ENCODE measurements at places on chromosomes 2 and 18. TPM values are rescaled to one million over a fixed set of nuclear protein-coding genes. Genes with fewer than 3 reads are reported as not detected.

DNA sequence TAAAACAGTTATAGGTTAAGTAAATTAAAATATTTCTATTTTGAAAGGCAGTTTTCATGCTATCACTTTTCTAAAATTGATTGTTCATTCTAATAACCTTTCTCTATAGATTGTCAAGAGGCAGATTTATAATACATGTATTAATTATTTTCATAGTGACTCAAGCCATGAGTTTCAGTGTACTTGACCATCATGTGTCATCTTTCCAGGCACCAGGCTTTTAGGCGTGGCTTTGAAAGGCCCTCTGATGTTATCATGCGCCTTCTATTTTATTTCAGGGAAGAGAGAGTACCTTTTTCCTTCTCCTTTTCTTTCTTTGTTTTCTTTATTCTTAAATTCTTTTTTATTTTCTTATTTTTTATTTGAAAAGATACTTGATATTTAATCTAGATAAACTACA is 128.3 kb upstream of the ETAA1 start:
- H3K27me3 ChIP-seq = no peaks in the 10 kb centered on the region
- H3K27ac ChIP-seq = no peak overlapping the region

GRCh38 chr2:154402213-154402612 is 296.3 kb upstream of the KCNJ3 start:
- H3K4me3 ChIP-seq = no peak overlapping the region
- no peaks in the 10 kb centered on the region for H3K27me3 ChIP-seq
- no peak overlapping the region for H3K27ac ChIP-seq
- H3K36me3 ChIP-seq = no peaks in the 10 kb centered on the region
- no peaks in the 10 kb centered on the region for H3K4me1 ChIP-seq
- DNase-seq = no peak

GRCh38 chr2:36658277-36658748 is 38.2 kb upstream of the VIT start:
- H3K4me3 ChIP-seq = no peak overlapping the region
- peaks cover 5% of the 10 kb centered on the region for H3K4me1 ChIP-seq
- DNase-seq = no peak
- H3K36me3 ChIP-seq = no peaks in the 10 kb centered on the region
- no peak overlapping the region for H3K27ac ChIP-seq
- H3K27me3 ChIP-seq = no peaks in the 10 kb centered on the region

DNA sequence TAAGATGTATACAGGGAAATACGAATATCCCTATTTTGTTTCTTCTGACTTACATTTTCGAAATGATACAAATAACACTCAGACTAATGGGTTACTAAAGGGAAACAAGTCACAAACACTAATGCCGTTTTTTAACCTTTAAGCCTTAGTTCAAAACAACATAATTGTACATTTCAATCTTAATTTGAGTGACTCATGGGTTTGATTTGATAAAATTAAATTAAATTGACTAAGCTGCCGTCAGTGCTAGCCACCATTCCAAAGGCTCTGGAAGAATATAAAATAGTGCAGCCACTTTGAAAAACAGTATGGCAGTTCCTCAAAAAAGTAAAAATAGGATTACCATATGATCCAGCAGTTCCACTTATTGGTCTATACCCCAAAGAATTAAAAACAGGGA is 133.8 kb upstream of the NT5C1B start:
- no peaks in the 10 kb centered on the region for H3K36me3 ChIP-seq
- H3K4me3 ChIP-seq = no peak overlapping the region
- no peaks in the 10 kb centered on the region for H3K27me3 ChIP-seq
- no peak for DNase-seq
- H3K4me1 ChIP-seq = no peaks in the 10 kb centered on the region
- H3K27ac ChIP-seq = no peak overlapping the region

DNA sequence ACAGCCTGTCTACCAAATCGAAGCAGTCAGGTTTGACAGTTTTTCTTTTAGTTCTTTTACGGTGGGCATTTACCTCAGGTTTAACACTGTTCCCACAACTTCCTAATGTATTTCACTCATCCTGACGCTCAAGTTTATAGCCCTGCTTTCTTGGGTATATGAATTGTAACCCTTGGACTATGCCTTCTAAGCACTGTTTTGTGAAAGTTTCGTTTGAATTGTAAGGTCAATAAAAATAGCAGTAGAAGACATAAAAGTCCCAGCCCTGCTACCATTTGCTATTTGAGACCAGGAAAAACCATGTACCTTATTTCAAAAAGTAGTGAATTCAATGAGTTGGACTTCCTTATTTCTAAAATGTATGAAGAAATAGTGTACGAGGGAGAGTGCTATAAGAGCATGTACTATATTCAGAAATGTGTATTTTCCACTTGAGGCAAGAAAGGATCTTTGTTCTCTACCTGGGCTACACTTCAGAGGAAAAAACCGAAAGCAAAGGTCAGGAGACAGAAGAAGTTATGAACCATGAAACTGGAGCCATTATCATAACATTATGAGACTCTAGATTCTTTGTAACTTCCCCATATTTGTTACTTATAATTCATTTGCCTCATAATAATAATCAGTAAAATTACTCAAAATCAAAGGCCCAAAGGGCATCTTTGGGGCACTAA is 1.9 kb upstream of the ZC3H15 start:
- DNase-seq = no peak
- H3K4me1 ChIP-seq = peaks cover 49% of the 10 kb centered on the region
- no peak overlapping the region for H3K27ac ChIP-seq
- H3K27me3 ChIP-seq = no peaks in the 10 kb centered on the region
- H3K36me3 ChIP-seq = no peaks in the 10 kb centered on the region

DNA sequence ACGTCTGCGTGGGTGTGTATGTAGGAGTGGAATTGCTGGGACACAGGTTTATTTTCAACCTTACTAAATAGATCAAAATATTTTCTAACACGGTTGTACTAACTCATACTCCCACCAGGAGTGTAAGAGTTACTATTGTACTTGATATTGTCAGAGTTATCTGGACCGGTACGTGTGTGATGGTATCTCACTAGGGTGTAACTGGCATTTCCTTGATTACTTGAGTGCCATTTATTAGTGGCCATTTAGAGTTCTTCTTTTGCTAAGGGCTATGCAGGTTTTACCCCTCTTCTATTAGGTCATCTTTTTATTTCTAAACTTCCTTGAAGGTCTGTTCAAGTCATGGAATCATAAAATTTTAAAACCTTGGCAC is 33.5 kb downstream of the CENPO start:
- peaks cover 49% of the 10 kb centered on the region for H3K36me3 ChIP-seq
- H3K4me1 ChIP-seq = peaks cover 8% of the 10 kb centered on the region
- no peak overlapping the region for H3K4me3 ChIP-seq
- DNase-seq = no peak
- H3K27me3 ChIP-seq = no peaks in the 10 kb centered on the region

DNA sequence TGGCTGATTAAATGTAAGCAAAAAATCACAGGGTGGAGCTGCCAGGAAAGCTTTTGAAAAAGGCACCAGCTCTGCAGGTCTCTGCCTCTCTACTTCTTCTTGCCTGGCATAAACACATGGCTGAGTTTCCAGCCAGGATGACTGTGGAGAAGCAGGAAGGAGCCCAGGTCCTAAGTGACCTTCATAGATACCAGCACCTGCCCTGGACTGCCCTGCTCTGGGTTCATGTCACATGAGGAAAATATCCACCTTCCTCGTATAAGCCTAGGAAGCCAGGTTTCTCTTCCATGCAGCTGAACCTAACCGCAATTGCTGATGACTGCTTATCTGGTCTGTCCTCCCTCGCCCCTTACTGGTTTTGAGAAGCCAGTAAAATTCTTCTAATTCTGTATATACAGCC is 47.8 kb upstream of the CREB1 start:
- H3K4me3 ChIP-seq = no peak overlapping the region
- H3K27ac ChIP-seq = no peak overlapping the region
- H3K4me1 ChIP-seq = no peaks in the 10 kb centered on the region
- no peaks in the 10 kb centered on the region for H3K27me3 ChIP-seq

DNA sequence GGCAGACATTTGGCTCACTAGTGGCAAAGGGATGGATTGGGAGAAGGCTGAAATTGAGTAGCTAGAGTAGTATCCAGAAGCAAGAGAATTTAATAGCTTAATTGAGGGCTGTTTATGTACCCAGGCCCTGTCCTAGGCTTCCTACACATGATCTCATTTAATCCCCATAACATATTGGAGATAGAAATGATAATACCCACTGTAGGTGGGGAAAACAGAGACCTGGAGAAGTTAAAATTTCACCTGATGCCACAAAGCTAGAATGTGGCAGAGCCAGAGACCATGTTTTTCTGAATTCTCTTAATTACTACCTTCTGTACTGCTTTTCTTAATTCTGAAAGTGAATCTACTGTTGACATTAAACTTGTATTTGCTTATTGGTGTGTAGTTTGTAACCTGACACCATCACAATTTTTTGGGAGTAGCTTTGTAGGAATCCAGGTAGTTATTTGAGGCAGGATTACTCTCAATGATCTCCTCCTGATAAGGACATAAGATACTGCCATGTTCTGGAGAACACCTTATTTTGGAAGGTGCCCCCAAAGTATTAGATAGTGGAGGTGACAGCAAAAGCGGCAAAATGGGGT is 42.2 kb downstream of the RAB10 start:
- DNase-seq = no peak
- H3K27me3 ChIP-seq = no peaks in the 10 kb centered on the region
- no peak overlapping the region for H3K27ac ChIP-seq
- H3K4me1 ChIP-seq = peaks cover 19% of the 10 kb centered on the region
- no peak overlapping the region for H3K4me3 ChIP-seq

DNA sequence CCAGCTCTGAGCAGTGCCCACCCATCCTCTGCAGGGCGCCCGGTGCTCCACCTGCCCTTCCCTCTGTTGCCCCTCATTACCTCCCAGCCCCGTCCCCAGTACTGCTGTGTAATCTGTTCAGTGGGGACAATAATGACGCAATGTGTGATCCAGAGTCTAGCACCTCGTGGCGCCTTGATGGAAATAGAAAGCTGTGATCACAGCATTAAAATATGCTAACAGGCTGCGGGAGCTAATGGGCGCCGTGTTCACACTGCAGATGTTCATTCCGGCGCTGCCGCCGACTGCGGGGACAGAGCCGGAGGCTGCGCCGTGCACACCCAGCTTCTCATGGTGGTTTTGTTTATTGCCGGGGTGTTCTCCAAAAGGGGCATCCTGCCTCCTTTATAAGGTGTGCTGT is 235.2 kb downstream of the LDLRAD4 start:
- no peaks in the 10 kb centered on the region for H3K27me3 ChIP-seq
- peaks cover 26% of the 10 kb centered on the region for H3K4me1 ChIP-seq
- DNase-seq = no peak
- no peak overlapping the region for H3K4me3 ChIP-seq
- no peak overlapping the region for H3K27ac ChIP-seq

DNA sequence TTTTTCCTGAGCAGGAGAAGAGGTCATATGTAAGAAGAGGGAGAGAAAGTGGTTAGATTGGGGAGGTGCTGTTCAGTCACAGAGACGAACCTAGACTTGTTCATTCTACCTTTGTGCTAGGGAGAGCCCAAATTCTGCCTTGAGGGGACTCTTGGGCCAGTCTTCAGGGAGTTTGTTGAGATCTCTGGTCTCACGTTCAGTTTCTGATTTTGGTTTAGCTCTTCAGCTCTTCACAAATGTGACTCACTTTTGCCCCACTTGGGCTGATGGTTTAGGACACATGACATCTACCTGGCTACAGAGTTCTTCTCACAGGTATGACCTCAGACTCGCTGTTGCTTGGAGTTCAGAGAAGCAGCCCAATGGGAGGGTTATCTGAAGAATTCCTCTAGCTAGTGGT is 49.2 kb upstream of the DARS1 start:
- H3K36me3 ChIP-seq = no peaks in the 10 kb centered on the region
- H3K27me3 ChIP-seq = no peaks in the 10 kb centered on the region
- H3K4me1 ChIP-seq = no peaks in the 10 kb centered on the region
- no peak for DNase-seq

- H3K4me1 ChIP-seq = peaks cover 40% of the 10 kb centered on the region
- H3K36me3 ChIP-seq = no peaks in the 10 kb centered on the region
- no peaks in the 10 kb centered on the region for H3K27me3 ChIP-seq
Measured at GRCh38 chr18:10521566-10521965, 4.3 kb upstream of the NAPG start.

DNA sequence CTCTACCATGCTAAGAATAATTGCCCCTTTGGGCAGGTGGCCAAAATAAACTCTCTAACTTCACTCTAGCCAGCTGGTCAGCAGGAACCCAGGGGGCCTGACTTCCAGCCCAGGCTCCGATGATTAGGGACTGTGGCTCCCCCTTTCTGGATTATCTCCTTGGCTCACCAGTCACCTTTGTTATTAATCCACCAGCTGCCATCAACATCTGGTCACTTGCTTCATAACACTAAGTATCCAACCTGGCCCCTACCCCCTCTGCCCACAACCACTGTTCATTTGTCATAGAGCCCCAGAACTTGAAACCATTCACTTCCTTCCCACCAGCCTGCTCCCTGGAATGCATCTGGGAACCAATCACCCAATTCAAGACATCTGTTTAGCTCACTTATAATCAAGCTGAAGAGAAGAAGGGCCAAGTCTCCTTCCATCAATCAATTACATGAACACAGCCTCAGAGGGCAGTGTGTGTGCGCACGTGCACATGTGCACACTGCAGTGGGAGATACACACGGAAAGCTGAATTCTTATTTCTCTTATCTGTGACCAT is 215.1 kb downstream of the ALK start:
- no peaks in the 10 kb centered on the region for H3K4me1 ChIP-seq
- H3K36me3 ChIP-seq = no peaks in the 10 kb centered on the region
- no peak overlapping the region for H3K27ac ChIP-seq
- DNase-seq = no peak

- H3K4me1 ChIP-seq = no peaks in the 10 kb centered on the region
- no peak for DNase-seq
- no peaks in the 10 kb centered on the region for H3K27me3 ChIP-seq
Measured at GRCh38 chr2:221851531-221852045, 279.5 kb upstream of the EPHA4 start.

- H3K4me1 ChIP-seq = peaks cover 13% of the 10 kb centered on the region
- H3K27me3 ChIP-seq = peaks cover 28% of the 10 kb centered on the region
- H3K4me3 ChIP-seq = no peak within 1 kb of the TSS
Measured at GRCh38 chr18:47251289-47252120, at the start of gene SKOR2. Gene SKOR2 (minus strand): TSS chr18:47251660. CDS start chr18:47249183, 2,477 bp downstream.

DNA sequence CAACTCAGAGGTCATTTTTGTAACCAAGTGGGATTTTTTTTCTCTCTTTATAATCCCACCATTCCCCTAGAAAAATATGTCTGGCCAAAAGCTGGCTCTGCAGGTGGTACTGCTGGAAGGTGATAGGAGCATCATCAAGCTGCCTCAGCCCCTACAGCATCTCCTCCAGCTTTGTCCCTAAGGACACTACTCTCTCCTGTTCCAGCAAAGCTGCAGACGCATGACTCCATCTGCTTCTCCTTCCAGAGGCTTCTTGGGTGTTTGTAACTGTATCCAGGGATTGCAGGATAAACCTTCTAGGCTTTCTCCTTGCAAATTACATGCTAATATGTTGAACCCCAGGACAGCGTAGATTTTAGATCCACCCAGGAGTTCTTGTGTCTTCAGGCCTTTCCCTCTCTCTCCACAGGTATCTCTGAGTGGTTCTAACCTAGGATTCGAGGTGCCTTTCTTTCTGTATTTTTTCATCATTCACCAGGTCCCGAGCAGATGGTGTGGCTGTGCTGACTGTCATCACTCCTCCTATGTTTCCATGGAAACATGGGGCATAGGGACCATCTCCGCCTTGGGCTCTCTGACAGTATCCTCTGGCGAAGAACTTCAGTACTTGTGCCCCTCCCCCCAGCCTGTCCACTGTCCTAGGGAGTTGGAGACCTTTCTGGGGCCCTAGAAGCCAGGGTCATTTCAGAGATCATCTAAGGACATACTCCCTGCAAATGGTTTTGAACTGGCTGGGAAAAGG is 34.3 kb downstream of the AFF3 start:
- H3K4me3 ChIP-seq = no peak overlapping the region
- peaks cover 3% of the 10 kb centered on the region for H3K27me3 ChIP-seq
- H3K4me1 ChIP-seq = peaks cover 7% of the 10 kb centered on the region
- no peaks in the 10 kb centered on the region for H3K36me3 ChIP-seq

The C2orf49 gene
- 9.3 TPM for total RNA-seq

The SLC4A5 gene
- 0.76 TPM for total RNA-seq

The ZNF514 gene
- 23.8 TPM for total RNA-seq

The SLC16A14 gene
- 1.9 TPM for total RNA-seq

The TNS1 gene
- total RNA-seq = 201 TPM

The C2orf78 gene
- not detected for total RNA-seq

The ANKRD36B gene
- total RNA-seq = 29.6 TPM
